ENCODE measurements at places on chromosomes 12 and 14.

- no peak for DNase-seq
Measured at GRCh38 chr14:36173161-36173560, 3.4 kb downstream of the PTCSC3 start.

GRCh38 chr12:31687101-31687527 is 27.6 kb downstream of the ETFBKMT start:
- no peak for DNase-seq

GRCh38 chr14:96148631-96149030 is 56.0 kb upstream of the BDKRB2 start:
- DNase-seq, result no peak

GRCh38 chr14:89265234-89265633 is 151.8 kb downstream of the FOXN3 start:
- DNase-seq, result no peak

DNA sequence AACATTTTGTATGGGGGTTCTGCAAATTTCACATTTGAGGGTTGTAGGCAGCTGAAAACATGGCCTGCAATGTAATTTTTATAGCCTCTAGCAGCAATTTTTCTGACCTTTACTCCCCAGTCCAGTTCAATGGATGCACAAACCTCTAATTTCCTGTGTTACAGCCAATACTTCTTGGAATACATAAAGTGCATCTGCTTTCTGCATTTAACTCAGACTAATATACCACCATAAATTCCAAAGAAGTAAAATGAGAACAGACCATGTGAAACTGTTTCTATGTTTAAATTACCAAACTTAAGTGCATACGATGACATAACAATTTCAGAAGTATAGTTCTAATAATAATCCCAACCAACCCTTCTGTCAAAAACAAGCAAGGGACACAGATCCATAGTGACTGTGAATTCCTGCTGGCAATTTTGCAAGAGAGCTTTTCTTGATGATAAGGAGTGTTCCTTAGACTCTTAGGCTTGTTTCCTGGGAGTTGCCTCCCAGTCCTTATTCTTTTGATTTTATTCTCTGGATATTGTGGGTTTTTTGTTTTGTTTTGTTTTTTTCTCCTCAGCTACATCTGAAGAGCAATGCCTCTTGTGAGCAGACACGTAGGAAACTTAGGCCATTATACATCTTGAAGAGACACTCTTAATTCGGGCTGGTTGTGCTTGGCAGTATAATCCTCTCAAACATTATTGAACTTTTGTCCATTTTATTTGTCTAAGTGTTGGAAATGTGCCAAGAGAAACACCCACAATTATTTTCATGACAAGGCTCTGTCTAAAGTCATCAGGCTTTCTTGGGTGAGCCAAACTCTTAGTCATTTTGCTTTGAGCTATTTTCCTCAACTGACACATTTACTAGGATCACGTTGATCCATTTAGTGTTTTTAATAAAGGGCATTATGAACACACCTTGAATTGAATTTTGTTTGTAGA is 51.3 kb upstream of the RERGL start:
- no peak for DNase-seq

DNA sequence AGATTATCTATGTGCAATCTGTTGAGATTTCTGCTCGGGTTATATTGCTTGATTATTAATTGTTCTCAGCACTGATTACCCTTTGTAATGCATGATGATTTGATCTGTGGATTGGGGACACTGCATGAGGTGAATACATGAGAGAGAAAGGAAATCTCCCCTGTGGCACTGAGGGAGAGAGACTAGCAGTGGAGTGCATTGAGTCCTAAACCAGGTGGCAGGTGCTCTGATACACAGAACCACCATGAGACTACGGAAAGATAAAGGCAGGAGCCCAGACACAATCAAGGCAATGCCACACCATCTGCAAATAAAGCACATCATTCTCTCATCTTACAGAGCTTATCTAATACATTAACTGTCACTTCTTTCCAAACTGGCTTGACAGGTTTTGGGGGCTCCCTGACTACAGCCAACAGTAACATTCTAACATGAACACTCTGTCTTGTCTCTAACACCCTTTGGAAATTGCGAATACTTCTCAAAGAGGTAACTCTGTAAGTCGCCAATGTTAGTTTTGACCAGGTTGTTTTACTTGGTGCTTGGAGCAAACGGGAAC is 37.6 kb upstream of the TSPAN8 start:
- no peak for DNase-seq

DNA sequence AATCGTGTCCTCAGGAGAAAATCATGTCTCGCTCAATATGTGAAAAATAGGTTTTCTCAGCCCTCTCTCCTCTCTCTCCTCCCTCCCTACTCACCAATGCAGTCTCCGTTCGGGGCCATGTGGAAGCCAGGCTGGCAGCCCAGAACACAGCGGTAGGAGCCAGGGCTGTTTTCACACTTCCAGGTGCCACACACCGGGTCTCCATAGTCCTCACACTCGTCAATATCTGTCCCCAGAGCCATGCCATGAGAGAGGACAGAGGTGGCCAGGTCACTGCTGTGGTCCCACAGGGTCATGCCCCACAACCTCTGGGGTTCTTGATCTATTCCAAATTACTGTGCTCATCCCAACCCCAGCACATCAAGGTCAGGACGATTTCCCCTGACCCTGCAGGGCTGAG is 13.5 kb downstream of the ISCA2 start:
- DNase-seq, result no peak

- DNase-seq, result no peak
Measured at GRCh38 chr12:131189781-131190180, 236.1 kb downstream of the ADGRD1 start.

GRCh38 chr12:121240484-121241101 is 30.7 kb downstream of the P2RX4 start:
- DNase-seq, result peak; percentile 57

DNA sequence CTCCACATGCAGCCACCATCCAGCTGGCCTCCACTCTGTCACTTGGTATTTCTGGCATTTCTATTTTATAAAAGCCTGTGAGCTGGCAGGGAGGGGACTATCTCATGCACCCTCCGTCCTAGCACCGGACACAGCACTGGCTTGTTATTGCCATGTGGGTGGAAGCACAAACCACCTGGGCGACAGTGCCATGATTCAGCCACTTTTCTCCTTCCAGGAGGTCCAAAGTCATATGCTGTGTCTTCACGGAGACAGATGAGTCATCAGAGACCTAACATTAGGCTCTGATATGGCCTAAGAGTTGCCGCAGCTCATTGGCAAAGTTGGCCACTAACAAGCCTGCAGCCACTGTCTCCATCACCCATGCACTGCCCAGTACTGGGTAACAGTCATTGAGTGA is 1123.0 kb downstream of the VRK1 start:
- no peak for DNase-seq

DNA sequence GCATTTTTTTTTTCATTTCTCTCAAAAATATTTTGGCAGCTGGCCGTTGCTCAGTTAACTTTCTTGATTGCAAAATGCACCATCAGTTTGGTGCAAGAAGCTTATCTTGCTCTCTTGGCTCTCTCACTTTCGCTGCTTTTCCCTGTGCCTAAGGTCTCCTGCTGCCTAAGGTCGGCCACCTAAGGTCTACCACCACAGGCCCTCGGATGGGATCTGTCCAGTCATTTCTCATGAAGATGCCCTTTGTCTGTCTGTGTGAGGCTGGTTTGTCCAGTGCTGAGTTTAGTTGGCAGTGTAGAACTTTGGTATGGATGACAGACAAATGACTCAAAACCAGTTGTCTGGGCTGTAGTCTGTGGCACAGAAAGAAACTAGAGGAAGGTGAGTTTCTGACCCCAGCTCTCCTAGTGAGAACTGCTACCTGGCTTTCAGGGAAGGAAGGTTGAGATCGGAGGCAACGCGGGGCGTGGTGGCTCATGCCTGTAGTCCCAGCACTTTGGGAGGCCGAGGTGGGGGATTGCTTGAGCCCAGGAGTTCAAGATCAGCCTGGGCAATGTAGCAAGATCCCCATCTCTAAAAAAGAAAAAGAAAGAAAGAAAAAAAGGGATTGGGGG is 2.6 kb downstream of the MLXIP start:
- no peak for DNase-seq

DNA sequence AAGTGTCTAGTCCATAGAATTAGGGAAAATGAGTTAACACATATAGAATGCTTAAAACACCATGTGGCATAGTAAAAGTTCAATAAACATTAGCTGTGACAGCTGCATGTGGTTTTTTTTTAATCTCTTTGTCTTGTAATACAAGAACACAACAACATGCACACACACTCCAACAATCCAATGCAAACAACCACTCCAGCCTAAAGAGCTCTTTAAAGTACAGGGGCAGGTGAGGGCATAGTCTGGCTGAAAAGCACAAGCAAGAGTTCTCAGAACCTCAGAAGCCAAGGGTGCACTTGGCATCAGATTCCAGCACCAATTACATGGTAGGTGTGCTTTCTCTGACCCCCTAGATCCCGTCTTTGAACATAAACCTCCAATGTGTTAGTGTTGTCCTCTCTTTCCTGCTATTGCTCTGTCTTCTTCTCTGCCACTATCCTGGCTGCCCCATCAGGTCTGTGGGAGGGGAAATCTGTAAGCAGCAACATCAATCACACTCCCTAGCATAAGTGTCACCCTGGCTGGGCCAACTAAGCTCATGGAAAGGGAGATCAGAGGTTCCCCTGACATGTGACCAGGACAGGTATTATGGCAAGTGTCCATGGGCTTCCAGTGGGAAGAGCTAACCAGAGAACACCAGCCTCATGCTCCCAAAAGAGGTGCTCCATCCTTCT is 91.0 kb downstream of the SLC8A3 start:
- DNase-seq, result no peak

- DNase-seq, result no peak
Measured at GRCh38 chr12:98645572-98646067, 530 bp downstream of the APAF1 start.

- DNase-seq, result no peak
Measured at GRCh38 chr14:102917469-102918211, 4.8 kb upstream of the AMN start.

DNA sequence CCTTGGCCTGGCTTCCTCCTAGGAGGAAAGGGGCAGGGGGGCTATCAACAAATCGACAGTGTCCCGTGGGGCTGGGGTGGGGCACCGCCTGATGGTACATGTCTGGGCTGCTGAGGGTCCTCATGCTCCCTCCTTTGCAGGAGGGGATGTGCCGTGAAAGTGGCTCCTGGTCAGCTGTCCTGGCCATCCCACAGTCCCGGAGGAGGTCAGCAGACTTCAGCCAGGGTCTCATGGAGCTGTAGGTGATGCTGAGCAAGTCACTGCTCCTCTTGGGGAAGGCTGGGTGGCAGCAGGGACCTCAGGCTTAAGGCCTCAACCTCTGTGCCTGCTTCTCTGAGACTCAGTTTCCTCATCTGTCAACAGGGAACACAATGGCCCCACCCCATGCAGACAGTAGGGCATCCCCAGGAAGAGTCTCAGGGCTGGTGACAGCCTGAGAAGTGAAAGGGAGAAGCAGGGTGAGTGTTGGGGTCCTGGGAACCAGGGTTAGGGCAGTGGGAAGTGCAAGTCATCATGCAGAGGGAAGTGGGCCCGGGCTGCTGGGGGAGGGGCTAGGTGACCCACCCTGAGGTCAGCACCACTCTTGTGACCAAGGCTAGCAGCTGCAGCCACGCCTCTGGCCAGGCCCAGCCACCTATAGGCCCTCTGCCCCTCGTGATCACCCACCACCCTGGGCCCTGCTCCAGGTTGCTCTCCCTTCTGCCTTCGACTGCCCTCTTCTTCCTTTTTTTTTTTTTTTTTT is 4.4 kb upstream of the TNFAIP2 start:
- DNase-seq, result no peak

DNA sequence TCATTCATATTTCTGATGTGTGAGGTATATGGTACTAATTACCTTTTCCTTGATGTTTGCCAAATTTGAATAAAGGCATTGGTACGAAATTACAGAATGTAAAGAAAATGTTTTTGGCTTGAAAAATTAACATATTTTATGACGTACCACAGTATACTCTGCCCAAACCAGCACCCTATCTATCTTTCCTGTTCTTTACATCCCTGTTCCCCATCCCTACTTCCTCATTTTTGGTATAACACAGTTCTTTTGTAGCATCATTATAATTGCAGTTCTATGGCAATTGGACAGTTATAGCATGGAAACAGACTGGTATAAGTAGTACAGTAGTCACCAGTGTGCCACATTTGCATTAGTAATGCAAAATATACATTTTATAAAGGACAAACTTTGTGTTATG is 7.0 kb upstream of the CCT2 start:
- no peak for DNase-seq

- no peak for DNase-seq
Measured at GRCh38 chr12:2124466-2125023, 71.8 kb downstream of the CACNA1C start.

- no peak for DNase-seq
Measured at GRCh38 chr12:122064780-122065588, 13.6 kb upstream of the MLXIP start.

DNA sequence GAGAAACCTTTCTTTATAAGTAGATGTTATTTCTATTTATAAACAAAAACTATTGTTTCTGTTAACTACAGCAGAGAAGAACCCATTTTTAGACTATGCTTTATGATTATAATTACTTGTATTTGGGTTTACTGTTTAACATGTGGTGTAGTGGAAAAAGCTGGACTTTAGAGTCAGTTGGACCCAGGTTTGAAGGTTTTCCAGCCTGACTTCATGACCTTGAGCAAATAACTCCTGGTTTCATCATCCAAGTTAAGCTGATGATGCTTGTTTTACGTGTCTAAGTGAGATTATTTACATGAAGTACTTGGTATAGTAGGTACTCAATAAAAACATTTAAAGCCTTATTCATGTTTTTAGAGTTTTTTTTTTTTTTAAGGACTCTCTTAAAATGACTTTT is 221.8 kb upstream of the ARHGAP5 start:
- DNase-seq, result no peak

DNA sequence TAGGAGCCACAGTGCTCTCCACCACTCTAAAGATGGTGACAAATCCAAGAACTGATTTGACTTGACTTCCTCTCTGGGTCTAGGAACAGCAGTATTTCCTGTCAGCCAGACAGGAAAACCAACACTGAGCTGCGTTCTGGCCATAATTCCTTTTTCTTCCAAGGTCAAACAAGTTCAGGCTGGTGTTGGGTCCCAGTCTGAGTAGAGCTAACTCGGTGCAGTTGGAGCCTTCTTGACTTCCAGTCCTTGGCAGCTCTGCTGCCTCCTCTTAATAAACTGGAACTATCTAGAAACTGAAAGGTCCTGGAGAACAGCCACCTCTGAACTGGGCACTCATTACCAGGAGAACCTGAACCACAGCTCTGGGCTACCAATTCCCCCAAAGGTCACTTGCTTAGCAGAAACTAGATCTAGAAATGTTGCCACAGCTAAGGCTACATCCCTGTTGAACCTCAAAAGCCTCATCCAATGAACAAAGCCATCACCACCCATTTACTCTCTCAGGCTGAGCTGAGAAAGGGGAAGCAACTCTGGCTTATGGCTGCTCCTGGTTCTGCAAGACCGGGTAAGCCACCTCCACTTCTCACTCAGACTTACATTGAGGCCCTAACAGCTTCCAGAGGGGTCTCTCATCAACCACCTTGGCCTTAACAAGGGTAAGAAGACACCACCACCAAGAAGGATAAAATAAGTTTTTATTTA is 27.7 kb downstream of the MAX start:
- DNase-seq, result no peak

- DNase-seq, result no peak
Measured at GRCh38 chr12:107464644-107465043, 221.0 kb upstream of the PWP1 start.

All from left renal pelvis (tissue), 4 donors.